ENCODE measurements at places on chromosomes 16 and 17. TPM values are rescaled to one million over a fixed set of nuclear protein-coding genes. Genes with fewer than 3 reads are reported as not detected.

- DNase-seq = no peak
These were observed 13.8 kb upstream of the TMEM92 start for GRCh38 chr17:50260501-50260911.

GRCh38 chr17:36723459-36724025 lies 122.2 kb downstream of the MRM1 start:
- DNase-seq = no peak

DNA sequence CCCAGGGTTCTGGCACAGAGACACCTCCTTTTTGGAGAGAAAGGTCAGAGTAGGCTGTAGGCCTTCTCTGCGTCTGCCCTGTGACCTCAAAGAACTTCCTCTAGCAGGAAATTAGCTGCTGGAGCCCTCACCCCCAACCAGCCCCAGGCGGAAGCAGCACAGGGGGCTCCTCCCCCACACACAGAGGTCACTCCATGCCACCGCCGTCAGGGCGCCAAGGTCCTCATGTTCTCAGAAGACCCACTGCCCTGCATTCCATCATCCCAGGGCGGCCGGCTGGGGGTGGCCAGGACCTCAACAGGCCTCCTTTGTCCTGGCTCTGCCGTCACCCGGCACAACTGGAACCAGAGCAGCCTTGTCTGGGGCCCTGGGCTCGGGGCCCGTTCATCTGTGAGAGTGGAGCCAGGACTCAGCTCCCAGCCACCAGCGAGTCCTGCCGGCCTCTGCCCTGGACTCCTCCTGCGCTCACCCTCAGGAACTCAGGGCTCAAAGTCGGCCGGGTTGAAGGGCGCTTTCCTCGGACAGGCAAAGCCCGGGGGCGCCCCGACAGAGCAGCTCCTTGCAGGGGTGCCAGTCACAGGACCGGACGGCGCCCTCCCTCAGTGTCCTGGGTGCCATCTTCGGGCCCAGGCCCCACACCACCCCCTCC lies 1.2 kb downstream of the TMC6 start:
- DNase-seq = peak; percentile 64

Gene VMO1
- not detected for polyA plus RNA-seq

GRCh38 chr16:3149630-3150345 lies 15.0 kb downstream of the ZNF213 start:
- peak; percentile 28 for DNase-seq

DNA sequence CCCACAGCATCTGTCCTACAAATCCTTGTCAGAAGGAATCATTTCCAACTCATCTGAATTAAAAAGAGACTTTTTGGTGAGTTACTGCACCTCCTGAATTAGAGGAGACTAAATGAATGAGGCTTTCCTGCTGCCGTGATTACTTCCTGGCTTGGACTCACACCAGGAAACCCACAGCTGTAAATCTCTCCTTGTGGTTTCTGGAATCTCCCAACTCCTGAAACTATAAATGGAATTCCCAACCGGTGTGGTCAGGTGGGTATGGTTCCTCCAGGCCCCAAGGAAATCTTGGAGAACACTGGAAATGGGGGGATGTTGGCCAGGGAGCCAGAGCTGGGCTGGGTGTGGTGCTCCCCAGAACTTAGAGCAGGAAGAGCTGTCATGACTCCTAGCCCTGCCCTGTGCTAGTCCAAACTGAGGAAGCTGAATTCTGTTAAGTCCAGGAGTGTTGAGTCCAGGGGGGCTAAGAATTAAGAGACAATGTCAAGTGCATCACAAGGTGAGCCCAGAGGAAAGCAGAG lies 216.4 kb downstream of the GSG1L start:
- DNase-seq = no peak

Gene LRRC36
- polyA plus RNA-seq = not detected

- DNase-seq = no peak
These were observed 44.5 kb upstream of the CNTNAP4 start for GRCh38 chr16:76232704-76233103.

Gene C17orf107
- polyA plus RNA-seq = 1.8 TPM

DNA sequence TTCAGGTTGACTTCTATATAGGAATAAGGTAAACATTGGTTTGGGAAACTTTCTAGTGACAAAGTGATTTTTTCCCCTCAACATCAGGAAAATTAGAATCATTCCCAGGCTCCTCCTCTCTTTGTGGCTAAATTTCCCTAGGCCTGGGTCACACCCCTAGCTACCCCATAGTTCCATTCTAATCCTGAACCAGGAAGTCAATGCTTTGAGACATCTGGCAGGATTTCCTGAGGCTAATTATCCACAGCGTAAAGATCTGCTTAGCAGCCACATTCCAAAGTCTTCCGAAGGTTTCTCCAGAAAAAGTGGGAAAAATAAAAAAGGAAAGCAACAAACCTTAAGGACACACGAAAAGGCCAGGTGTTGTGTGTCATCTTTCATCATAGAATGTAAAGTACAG lies 60.3 kb upstream of the CORO6 start:
- DNase-seq = no peak

Gene FBXW10
- not detected for polyA plus RNA-seq

DNA sequence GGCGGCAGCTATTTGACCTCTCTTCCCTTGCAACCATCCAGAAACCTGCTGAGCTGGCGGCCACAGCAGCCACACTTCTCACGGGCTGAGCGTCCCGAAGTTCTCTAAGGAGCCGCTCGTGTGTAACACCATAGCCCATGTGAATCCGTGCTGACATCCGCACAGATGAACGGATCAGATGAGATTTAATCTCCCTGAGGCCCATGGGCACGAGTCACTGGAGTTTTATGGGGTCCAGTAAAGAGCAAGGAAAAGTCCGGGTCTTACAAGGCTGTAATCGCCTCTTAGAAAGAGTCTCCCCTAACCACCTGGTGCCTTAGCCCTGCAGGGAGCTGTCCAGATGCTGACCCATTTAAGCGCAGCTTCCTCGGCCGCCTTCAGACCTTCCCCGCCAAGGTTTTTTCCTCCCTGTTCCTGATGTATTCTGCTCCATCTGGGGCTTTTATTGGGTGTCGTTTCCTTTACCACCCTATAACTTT lies 5.5 kb upstream of the CACNG5 start:
- DNase-seq = peak; percentile 15

DNA sequence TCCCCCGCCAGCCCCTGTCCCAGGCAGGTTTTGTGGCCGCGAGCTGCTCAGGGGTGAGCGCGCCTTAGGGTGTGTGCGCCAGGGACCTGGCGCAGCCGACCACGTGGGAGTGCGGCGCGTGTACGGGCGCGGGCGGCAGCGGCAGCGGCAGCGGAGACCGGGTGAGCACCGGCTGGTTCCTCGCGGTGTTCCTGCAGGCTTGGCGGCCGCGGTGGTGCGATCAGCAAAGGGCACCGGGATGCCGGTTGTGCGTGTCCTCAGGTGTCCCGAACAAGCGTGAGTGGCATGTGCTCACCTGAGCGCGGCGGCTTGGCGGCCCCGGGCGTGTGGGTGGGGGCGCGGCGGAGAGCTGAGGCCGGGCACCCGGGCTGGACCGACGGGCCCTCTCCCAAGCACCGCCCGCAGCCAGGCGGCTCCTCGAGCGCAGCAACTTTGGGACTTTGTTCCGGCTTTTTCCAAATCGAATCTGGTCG lies 381 bp upstream of the HSD11B2 start:
- no peak for DNase-seq

DNA sequence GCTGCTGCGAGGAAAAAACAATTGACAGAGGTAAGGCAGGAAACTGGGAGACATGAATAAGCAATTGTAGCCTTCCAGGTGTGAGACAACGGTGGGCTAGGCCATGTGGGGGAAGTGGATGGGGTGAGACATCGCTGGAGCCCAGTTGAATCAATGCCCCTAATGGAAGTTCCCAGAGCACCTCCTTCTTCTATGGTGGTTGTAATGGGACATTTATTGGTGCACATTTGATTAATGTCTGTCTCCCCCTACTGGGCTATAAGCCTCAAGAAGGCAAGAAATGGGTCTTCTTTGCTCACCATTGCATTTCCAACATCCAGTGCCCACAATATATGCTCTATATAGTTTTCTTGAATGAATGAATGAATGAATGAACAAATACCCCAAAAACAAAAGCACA lies 22.7 kb upstream of the CD300E start:
- no peak for DNase-seq

- no peak for DNase-seq
These were observed 4.5 kb downstream of the KRT9 start for GRCh38 chr17:41567317-41567716.

DNA sequence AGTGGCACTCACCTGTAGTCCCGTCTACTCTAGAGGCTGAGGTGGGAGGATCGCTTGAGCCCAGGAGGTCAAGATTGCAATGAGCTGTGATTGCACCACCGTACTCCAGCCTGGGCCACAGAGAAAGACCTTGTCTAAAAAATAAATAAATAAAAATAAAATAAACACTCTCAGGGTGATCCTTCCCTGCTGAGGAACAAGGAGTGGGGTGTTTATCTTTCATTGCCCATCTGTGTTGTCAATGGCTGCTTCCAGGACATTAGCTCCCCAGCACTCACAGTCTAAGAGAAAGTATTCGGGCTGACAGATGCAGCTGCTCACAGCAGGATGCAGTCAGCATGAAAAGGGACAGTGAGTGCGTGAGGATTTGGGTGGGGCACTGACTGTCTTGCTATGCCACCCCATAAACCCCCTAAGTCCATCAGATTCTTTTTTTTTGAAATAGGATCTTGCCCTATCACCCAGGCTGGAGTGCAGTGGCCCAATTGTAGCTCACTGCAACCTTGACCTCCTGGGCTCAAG lies 31.3 kb upstream of the RBBP6 start:
- DNase-seq = no peak

DNA sequence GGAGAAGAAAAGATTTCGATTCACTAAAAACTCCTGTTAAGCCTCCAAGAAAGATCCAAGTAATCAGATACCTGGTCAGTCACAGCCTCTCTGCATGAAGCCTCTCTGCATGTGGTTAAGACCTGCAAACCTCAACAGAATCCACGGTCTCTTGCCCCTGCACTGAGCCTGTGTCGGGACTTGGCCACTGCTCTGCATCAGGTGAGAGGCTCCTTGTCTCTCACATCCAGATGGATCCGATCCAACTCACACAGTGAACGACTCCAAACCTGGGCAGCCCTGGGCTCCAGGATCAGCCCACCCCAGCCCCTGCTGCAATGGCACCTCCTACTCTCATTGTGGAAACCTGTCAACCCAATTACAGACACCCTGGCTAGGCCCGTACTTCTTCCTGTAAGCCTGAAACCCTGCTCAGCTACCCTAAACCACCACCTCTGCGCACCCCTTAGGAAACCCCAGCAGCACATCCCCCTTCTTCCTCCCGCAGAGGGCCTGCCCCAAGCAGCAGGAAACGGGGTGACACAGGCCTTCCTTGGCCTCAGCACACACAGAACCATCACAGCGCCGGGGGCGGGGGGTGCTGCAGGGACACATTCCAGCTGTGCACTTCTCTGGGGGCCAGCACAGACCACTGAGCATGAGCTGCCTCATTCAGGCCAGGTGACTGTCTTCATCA lies 129.5 kb downstream of the ANKRD11 start:
- DNase-seq = peak; percentile 51
